T-helper 2 cell treated with Interferon-gamma antibody and Interleukin-4, amounts not matched to agents 100 ng/mL and 5 ng/mL, for 36 hours (primary cell): ENCODE measurements at places on chromosomes 1 and 21. TPM values are rescaled to one million over a fixed set of nuclear protein-coding genes. Genes with fewer than 3 reads are reported as not detected.

Gene OR2G6
- not detected in 2 replicates for total RNA-seq

Gene ERRFI1
- total RNA-seq = 0.86 and 1.6 TPM in 2 replicates

Gene NUDT4B
- total RNA-seq = 0.36 and 1.4 TPM in 2 replicates

Gene KRTAP19-3
- not detected in 2 replicates for total RNA-seq

Gene HHIPL2
- total RNA-seq = 0.11 TPM in 1 of 2 replicates, not detected in the other

Gene CLDN17
- not detected in 2 replicates for total RNA-seq

Gene GJA9
- total RNA-seq = not detected in 2 replicates

Gene AGBL4
- total RNA-seq = not detected in 2 replicates

Gene OLFM3
- total RNA-seq = not detected in 2 replicates

Gene SV2A
- 16.0 and 17.5 TPM in 2 replicates for total RNA-seq

Gene PRR9
- total RNA-seq = not detected in 2 replicates

Gene LIPI
- not detected in 2 replicates for total RNA-seq

Gene CD52
- 1,191 and 1,203 TPM in 2 replicates for total RNA-seq

Gene LCE3E
- total RNA-seq = not detected in 2 replicates

Gene CCDC181
- 0.11 and 0.16 TPM in 2 replicates for total RNA-seq

Gene IFI44
- 61.4 and 65.9 TPM in 2 replicates for total RNA-seq

Gene LCE7A
- not detected in 2 replicates for total RNA-seq

Gene AADACL3
- not detected in 2 replicates for total RNA-seq

Gene ACOT11
- 2.0 TPM in 2 replicates for total RNA-seq

Gene DIRAS3
- not detected in 2 replicates for total RNA-seq

Gene ROR1
- total RNA-seq = 0.05 TPM in 1 of 2 replicates, not detected in the other

Gene SYT6
- not detected in 2 replicates for total RNA-seq

Gene OR2L8
- 0.30 TPM in 1 of 2 replicates, not detected in the other for total RNA-seq

Gene OPTC
- total RNA-seq = not detected in 2 replicates

Gene PTPN14
- total RNA-seq = 20.6 and 20.7 TPM in 2 replicates

Gene CALML6
- total RNA-seq = 0.11 and 0.48 TPM in 2 replicates

Gene KTI12
- 13.2 and 16.0 TPM in 2 replicates for total RNA-seq

Gene GBP1
- total RNA-seq = 219 and 222 TPM in 2 replicates

Gene SELL
- total RNA-seq = 517 and 529 TPM in 2 replicates

Gene OVAAL
- total RNA-seq = not detected in 2 replicates

Gene SLC9C2
- total RNA-seq = not detected in 2 replicates

Gene NEXN
- 1.7 and 1.9 TPM in 2 replicates for total RNA-seq

Gene CATSPERE
- 0.27 and 0.50 TPM in 2 replicates for total RNA-seq

Gene TMEM240
- total RNA-seq = 1.0 and 1.1 TPM in 2 replicates

Gene AMY1C
- not detected in 2 replicates for total RNA-seq

Gene MANEAL
- total RNA-seq = 1.9 TPM in 2 replicates

Gene SLAMF8
- 0.68 and 1.1 TPM in 2 replicates for total RNA-seq

Gene FLVCR1
- total RNA-seq = 14.6 and 17.6 TPM in 2 replicates

Gene PLEKHN1
- 1.6 and 2.2 TPM in 2 replicates for total RNA-seq

Gene KLHDC8A
- total RNA-seq = not detected in 2 replicates

Gene OR14A2
- not detected in 2 replicates for total RNA-seq

Gene AK5
- 0.61 and 1.7 TPM in 2 replicates for total RNA-seq

Gene PBX1
- not detected in 2 replicates for total RNA-seq
